Stimulated activated CD4-positive, alpha-beta T cell treated with anti-CD3 and anti-CD28 coated beads, Interleukin-2, amount 100 ng/mL, for 48 hours (primary cell): ENCODE measurements at places on chromosomes 2 and 18.

DNA sequence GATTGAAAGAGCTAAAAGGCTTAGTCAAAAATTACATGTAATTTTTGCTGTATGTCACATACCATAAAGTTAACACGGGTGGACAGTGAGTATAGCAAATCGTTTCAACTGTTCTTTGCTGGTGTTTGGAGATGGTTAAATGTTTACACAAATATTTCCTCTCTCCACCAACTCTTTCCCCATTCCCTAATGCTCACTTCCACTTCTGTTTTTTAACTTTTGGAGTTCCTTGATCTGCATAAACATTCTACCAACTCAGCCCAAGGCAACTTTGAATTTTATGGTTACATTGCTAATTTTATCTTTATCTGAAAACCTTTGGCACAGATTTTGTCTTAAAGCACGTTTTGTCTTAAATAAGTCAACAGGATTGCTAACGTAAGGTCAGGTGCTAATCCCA, 1.9 kb upstream of the SPOPL start:
- DNase-seq: no peak

DNA sequence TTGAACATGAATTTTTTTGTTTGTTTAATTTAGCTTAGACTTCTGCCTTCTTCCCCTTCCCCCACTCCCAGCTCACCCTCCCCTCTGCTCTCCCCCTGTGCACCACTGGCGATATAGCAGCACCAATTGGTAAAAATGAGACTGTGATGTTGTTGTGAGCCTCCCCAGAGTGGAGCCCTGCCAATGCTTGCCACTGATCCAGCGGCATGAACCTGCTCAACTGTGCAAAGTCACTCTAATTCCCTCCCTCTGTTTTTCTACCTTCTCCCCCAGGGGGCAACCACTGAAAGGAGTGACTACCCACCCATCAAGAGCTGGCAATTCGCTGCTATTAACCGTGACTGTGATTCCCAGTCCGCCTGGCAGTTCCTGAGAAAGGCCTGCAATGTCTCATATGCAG, 30.2 kb downstream of the KLHL14 start:
- no peak for DNase-seq

DNA sequence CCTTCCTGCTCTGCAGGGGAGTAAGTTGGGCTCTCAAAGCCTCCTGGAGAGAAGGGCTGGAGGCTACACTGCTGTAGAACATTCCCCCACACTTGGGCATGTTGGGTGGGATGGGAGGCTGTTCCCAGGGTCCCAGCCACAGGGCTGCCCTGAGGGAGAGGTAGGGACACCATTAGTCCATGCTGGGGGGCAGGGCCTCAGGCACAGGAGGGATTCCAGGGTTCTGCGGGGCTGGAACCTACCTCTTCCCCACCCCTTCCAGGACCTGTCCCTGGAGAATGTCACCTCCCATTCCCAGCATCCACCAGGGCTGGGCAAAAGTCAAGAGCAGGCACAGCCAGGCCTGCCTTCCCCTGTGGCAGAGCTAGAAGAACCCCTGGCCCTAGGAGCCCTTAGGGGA, 6.9 kb upstream of the ADRA2B start:
- DNase-seq: no peak

- no peak for DNase-seq
These were observed 1628.0 kb upstream of the PIK3C3 start for GRCh38 chr18:40326985-40327384.

- peak; percentile 47 for DNase-seq
These were observed 86.0 kb downstream of the OSBPL6 start for GRCh38 chr2:178280244-178280852.

- DNase-seq: no peak
These were observed 35.9 kb downstream of the KCNIP3 start for GRCh38 chr2:95333056-95333455.

DNA sequence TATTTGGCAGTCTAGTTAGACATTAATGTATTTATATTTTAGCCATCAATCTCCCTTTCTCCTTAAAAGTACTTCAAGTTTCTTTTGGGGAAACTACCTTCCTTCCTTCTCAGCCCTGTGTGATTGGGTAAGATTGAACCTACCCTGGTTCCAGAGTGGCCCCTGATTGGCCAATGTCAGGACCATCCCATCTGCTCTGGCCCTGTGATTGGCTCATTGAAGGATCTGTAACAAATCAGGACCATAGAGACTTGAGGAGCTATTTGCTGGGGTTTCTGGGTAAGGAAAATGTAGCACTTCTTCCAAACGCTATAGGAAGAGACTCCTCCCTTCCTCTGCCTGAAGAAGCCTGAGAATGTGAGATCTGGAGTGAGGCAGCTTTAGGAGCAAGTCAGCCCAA, 59.3 kb downstream of the AQP4 start:
- DNase-seq: no peak

DNA sequence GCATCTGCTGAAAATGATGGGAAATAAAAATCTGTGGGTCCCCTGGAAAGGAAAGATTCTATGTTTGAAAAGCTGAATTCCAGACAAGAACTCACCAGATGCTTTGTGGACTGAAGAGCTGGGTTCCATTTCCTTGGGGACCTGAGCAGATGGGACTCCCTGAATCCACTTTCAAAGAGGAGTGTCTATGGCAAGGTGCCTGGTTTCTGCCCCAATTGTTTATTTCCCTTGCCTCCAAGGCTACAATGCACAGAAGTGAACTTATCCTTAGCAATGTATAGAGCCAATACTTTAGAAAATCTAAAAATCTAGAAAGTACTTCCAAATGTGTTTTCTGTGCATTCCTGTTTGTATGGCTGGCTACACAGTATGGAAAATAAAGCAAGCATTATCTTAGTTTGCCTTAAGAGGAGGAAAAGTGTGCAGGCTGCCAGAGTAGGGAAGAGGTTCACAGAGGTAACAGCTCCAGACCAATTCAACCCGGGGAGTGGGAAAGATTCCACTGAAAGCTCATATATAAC, 420.5 kb downstream of the NRXN1 start:
- no peak for DNase-seq
